ENCODE measurements at places on chromosomes 6 and 20.

DNA sequence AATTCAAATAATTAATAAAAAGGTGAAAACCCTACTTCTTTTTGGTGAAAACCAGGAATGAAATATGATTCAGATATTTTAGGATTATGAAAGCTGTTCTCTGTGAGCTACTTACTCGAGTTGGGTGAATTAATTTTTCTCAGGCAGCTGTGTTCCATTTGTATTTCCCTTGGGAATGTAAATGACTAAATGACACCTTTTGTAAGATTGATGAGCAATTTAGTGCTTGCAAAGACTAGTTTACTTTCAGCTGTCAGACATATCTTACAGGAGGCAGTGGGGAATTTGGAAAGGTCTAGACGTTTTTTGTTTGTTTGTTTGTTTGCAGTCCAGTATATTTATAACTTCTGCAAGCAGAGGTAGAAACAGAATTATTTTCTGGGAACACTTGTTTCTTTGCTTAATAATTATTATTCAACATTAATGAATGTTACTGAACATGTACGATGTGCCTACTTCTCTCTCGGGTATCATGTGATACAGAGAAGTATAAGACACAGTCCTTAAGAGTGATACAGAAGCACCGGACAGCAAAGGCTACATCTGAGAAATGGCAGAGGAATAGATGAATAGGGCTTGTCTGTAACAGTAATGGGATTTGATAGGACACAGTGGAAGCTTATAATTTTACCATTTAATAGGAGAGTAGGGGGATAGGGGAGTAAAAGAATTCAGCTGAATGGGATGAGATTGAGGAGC lies 91.3 kb downstream of the AKAP7 start:
- no peak overlapping the region for H3K4me3 ChIP-seq
- no peaks in the 10 kb centered on the region for H3K27me3 ChIP-seq
- no peak for DNase-seq
- H3K27ac ChIP-seq = no peak overlapping the region
- no peaks in the 10 kb centered on the region for H3K4me1 ChIP-seq

DNA sequence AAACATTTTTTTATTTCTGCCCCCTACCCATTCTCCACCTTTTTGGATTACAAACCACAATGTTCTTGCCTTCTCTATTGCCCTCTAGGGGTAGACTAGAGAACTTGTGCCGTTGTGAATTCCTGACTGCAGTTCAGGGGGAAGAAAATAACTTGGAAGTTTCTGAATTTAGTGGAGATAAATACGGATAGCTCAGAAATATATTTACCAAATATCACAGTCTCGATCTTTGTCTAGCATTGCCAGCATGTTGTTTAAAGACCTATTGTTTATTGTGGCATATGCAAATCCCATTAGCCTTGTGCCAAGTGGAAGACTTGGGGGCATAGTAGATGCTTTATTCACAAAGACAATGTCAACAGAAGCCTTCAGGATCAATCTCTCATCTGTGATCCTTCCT lies 154.1 kb upstream of the MMS22L start:
- no peaks in the 10 kb centered on the region for H3K4me1 ChIP-seq
- H3K4me3 ChIP-seq = no peak overlapping the region
- no peaks in the 10 kb centered on the region for H3K36me3 ChIP-seq
- H3K27me3 ChIP-seq = no peaks in the 10 kb centered on the region
- no peak overlapping the region for H3K27ac ChIP-seq

- H3K27ac ChIP-seq = peak overlapping the region; percentile 88
- H3K4me1 ChIP-seq = peaks cover 20% of the 10 kb centered on the region
- peak overlapping the region; percentile 21 for H3K4me3 ChIP-seq
- peak; percentile 90 for DNase-seq
These were observed 11.8 kb upstream of the BFSP1 start for GRCh38 chr20:17542993-17543412.

DNA sequence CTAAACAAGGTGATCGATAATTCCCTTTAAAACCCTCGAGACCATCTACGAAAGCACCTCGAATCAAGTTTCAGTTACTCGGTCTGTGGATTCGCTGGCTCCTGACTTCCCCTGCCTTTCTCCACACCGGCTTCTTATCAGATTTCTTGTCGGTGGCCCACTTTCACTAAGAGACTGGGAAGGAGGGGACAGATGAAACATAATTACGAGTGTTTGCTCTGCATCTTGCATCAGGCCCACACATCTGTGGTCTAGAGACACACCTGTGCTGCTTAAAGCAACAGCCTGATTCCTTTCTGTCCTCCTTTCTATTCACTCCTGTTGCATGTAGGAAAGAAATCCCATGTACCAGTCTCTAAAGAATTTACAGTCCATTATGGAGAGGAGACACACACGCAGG lies 37.7 kb downstream of the INSM1 start:
- no peaks in the 10 kb centered on the region for H3K4me1 ChIP-seq
- no peak overlapping the region for H3K27ac ChIP-seq
- no peaks in the 10 kb centered on the region for H3K27me3 ChIP-seq

- H3K36me3 ChIP-seq = no peaks in the 10 kb centered on the region
- H3K4me3 ChIP-seq = no peak overlapping the region
- peaks cover 9% of the 10 kb centered on the region for H3K27me3 ChIP-seq
- no peak overlapping the region for H3K27ac ChIP-seq
These were observed 116.8 kb upstream of the CDH4 start for GRCh38 chr20:61135266-61135665.

- peaks cover 3% of the 10 kb centered on the region for H3K4me1 ChIP-seq
- H3K4me3 ChIP-seq = no peak overlapping the region
- H3K36me3 ChIP-seq = no peaks in the 10 kb centered on the region
- H3K27ac ChIP-seq = no peak overlapping the region
These were observed 78.0 kb downstream of the RWDD2A start for GRCh38 chr6:83270971-83271719.

DNA sequence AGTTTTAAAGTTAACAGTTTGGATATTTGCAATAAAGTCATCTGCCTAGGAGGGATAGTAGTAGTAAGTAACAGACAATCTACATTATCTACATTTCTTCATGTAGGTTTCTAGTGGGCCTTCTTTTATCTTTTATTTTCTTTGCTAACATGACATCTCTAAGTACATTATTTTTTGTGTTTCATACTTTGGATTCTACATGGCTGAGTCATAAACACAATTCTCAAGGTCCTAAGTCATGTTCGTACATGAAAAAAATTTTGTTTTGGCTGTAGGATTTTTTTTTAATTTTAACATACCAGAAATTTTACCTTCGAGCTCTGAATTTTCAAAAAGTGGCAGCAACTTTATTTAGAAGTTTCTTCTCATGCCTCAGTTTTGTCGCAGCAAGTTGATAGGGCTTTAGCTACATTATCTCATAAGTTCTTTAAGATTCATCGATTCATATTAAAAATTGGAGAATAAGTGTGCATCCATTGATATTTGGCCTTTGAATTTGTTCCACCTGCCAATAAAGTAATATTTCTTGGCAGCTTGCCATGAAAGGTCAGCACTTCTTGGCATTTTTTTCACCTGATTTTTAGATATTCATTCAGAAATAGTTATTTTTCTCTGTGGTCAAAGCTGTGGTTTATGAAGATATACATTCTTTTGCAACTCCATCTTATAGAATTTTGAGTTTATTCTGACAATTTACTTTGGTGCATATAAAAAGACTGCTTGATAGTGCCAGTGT lies 146.2 kb downstream of the GRIK2 start:
- DNase-seq = peak; percentile 82
- no peak overlapping the region for H3K27ac ChIP-seq
- H3K4me1 ChIP-seq = no peaks in the 10 kb centered on the region

- H3K27me3 ChIP-seq = no peaks in the 10 kb centered on the region
- DNase-seq = no peak
- no peaks in the 10 kb centered on the region for H3K36me3 ChIP-seq
- H3K4me1 ChIP-seq = no peaks in the 10 kb centered on the region
- H3K27ac ChIP-seq = no peak overlapping the region
- no peak overlapping the region for H3K4me3 ChIP-seq
These were observed 44.5 kb downstream of the SULF2 start for GRCh38 chr20:47740862-47741184.

GRCh38 chr6:1587546-1587945 lies 22.2 kb upstream of the FOXC1 start:
- no peaks in the 10 kb centered on the region for H3K36me3 ChIP-seq
- no peaks in the 10 kb centered on the region for H3K4me1 ChIP-seq
- no peak for DNase-seq
- H3K27ac ChIP-seq = no peak overlapping the region
- no peak overlapping the region for H3K4me3 ChIP-seq
- H3K27me3 ChIP-seq = no peaks in the 10 kb centered on the region

- peaks cover 6% of the 10 kb centered on the region for H3K4me1 ChIP-seq
- peak overlapping the region; percentile 40 for H3K27ac ChIP-seq
- no peaks in the 10 kb centered on the region for H3K27me3 ChIP-seq
- no peak for DNase-seq
These were observed 32.8 kb downstream of the LRP11 start for GRCh38 chr6:149831308-149831820.

DNA sequence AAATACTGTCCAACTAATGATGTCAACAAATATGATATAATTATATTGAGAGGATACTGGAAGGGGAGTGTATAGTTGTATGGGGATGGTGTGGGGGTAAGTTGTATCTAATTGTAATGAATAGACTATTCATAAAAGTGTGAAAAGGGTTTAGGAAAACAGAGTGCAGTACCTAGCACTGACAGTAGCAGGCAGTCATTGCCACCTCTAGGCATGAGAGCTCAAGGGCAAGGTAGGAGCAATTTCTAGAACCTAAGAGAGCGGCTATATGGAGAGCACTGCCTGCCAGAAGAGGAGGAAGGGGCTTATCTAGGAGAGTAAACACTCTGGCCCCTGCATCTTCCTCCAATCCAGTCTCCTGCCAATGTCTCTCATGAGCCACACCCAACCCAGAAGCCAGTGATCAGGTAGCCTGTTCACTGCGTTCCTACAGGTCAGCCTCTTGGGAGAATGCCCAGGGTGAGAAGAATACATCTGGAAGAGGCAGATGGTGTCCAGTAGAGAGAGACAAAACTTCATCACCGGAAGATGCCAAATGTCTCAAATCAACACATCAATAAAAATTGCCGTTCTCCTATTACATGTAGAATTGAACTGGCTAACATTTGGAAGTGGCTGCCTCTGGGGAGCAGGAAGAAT lies 200.0 kb downstream of the LY86 start:
- H3K4me3 ChIP-seq = no peak overlapping the region
- no peak for DNase-seq
- no peaks in the 10 kb centered on the region for H3K27me3 ChIP-seq
- H3K4me1 ChIP-seq = no peaks in the 10 kb centered on the region
- no peaks in the 10 kb centered on the region for H3K36me3 ChIP-seq
- no peak overlapping the region for H3K27ac ChIP-seq

DNA sequence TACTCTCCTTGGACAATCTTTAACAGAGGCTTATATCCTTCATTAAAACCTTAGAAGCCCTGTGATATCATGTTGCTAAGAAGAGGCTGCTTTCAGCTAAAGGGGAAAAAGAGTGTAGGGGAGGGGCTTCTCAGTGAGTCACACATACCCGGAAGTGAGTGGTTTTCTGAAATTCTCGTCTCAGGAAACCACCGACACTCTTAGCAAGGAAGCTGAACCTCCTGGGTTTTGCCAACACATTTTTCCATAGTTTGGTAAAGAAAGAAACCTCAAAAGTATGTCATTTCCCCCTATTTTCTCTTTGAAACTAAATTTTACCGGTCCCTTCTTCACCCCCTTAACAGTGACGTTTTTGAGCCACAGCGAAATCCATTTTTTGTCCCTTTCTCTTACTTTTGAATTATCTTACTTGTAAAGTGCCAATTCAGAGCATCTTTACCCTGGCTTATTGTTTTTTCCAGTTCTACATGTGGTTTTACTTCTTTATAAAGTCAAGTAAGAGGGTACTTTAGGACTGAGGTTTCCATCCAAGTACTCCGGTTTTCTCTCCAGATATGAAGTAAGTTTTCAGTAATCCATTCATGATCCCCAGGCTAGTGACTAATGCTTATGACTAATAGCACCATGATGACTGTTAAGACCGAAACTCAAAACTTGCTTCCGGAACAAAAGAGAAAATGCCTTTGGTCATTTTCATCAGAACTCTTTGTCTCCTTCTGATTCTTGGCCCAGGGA lies 219.3 kb downstream of the ARHGAP18 start:
- H3K27ac ChIP-seq = peak overlapping the region; percentile 99
- DNase-seq = peak; percentile 98
- H3K27me3 ChIP-seq = no peaks in the 10 kb centered on the region
- H3K36me3 ChIP-seq = no peaks in the 10 kb centered on the region

DNA sequence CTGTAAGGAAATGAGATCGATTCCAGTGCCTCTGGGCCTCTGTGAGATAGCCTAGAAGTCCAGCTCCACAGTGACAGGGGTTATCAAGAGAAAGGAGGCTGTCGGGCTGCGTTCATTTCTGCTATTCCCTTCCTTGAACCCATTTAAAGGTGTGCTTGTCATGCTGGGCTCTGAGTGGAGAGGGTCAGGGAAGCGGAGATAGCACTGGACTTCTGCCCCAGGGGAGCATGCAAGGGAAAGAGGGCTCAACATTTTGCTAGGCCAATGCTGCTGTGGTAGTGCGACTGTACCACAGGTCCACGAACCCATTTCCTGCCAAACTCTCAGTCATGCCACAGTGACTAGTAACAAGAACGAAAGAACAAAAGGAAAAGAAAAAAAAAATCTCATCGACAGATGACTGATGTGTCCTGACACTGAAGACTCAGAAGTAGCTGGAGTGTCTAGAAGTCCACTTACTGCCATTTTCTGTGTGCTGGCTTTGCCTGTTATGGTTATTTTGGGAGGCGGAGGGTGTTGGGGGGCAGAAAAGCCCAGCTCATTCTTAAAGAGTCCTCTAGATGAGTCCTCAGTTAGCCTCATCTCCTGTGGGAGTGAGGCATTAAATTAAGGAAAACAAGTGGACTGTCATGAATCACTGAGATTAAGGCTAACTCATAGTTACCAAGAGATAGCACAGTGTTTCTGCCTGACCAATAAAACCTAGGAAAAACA lies 8.1 kb downstream of the NEDD9 start:
- H3K4me1 ChIP-seq = peaks cover 8% of the 10 kb centered on the region
- peak overlapping the region; percentile 42 for H3K27ac ChIP-seq
- no peaks in the 10 kb centered on the region for H3K27me3 ChIP-seq
- no peaks in the 10 kb centered on the region for H3K36me3 ChIP-seq
- peak; percentile 83 for DNase-seq

DNA sequence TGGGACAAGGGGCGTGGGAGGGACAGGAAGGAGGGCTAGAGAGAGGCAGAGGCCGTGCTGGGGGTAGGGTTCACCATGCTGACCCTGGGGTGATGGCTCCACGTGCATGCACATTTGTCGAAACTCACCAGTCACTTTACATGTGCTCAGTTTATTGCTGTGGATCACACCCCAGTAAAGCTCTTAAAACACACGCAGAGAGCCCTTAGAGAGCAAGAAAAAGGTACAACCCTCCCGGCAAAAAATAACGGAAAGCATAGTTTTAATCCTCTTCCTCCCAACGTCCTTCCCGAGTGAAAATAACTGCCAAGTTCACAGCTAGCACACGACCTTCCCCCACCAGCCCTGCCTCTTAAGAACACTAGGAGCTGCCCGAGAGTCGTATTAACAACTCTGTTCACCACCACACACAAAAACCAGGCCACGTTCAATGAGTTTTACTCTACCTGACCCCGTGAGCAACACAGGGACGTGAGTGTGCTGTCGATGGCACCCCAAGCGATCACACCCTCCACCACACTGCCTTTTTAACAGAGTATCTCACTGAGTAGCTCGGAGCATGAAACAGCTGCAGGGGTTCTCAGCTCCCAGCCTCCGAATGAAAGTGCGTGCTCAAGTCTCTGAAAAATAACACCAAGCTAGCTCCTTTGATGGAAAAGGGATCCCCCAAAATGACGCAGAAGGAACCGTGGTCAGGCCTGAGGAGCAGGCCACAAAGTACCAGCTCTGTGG lies 39.7 kb downstream of the TAF4 start:
- no peaks in the 10 kb centered on the region for H3K36me3 ChIP-seq
- no peak overlapping the region for H3K27ac ChIP-seq
- peak; percentile 46 for DNase-seq
- H3K27me3 ChIP-seq = no peaks in the 10 kb centered on the region
